ENCODE measurements at places on chromosomes 2 and 18.

DNA sequence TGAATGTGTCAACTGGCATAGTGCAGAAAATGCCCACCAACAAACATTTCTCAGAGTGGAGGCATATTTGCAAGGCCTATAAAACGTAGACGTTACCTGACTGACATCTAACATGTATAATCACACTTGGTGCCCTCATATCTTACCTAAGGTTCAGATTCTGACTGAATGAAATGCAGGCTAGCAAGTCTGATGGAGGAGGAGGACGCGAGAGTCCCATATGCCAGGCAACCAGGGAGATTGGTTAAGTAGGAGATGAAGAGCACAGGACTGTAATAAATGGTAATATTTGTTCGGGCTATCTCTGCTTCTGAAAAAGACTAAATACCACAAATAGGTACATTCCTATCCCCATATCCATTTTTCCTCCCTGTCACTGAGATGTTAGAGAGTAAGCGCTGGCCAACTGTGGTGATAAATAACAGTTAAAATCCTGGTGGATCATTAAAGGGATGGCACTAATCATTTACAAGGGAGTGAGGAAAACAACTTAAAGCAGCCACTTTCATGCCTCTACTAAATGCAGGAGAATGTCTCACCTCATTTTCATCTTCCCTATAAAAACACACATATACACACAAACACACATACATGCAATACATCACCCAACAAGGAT lies 217.2 kb downstream of the TMEM163 start:
- DNase-seq: no peak

GRCh38 chr2:26849056-26849999 lies 1.4 kb downstream of the DPYSL5 start:
- no peak for DNase-seq

DNA sequence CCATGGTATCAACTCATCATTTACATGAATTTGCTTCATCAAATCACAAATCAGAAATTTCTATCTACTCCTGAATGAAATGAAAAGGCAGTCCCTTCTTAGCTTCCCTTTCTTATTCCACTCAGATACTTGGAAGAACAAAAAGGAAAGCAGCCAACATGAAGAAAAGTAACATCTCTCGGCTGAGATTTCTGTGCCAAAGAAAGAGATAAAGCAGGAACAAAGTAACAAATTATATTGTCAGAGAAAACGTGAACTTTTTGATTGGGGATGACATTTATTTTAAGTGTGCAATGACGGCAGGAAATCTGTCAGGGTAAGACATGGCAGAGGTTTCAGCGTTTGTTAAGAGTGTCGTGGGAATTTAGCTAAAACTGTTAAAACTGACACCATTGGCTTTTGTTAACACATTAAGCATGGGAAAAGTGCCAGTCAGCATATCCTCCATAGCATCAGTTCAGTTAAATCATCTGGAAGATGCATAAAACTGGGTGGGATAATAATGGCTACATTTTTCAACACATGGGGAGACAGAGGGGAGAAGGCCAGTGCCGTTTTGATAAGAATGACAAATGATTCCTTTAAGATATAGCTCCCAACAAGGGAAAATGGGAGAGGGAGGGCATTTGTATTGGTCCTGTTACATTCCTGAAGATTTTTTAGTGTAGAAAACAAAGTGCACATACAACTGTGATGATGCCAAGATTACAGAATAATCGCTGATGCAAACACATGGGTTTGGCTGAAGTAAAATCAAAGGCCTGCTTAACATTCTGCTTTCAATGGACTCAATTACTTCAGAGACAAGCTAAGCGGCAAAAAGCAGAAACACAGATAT lies 211.6 kb downstream of the ZNF521 start:
- DNase-seq: no peak

DNA sequence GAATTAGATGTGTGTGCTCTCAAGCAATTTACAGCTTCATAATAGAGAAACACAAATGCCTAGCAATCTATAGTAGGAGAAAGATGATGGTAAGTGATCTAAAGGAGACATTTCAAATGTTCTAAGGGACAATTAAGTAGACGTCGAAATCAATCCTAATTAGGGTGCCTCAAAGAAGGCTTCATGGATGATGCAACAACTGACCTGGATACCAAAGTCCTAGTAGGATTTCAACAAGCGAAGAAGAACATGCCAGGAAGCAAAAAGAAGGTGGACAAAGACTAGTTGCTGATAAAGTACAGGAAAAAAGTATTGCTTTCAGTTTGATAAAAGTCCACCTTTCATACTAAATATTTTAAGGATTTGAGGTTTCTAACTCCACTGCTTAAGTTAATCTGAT lies 12.5 kb downstream of the FIGN start:
- DNase-seq: no peak

GRCh38 chr2:46096260-46096659 lies 200.9 kb upstream of the EPAS1 start:
- DNase-seq: no peak

GRCh38 chr18:48219810-48220499 lies 189.2 kb downstream of the ZBTB7C start:
- no peak for DNase-seq

DNA sequence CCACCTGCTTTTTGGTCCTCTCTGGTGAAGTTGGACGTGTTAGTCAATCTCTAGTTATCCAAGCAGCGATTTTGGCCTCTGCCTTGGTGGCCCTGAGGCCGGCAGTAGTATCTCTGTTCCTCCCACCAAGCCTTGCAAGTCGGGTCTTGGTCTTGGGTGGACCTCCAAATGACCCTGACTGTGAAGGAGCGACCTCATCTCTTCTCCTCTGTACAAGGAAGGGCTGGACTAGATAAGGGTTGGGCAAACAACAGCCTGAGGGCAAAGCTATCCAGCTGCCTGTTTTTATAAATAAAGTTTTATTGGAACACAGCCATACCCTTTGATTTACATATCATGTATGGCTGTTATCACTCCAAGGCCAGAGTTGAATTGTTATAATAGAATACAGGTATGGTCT lies 74.6 kb upstream of the FOSL2 start:
- no peak for DNase-seq

DNA sequence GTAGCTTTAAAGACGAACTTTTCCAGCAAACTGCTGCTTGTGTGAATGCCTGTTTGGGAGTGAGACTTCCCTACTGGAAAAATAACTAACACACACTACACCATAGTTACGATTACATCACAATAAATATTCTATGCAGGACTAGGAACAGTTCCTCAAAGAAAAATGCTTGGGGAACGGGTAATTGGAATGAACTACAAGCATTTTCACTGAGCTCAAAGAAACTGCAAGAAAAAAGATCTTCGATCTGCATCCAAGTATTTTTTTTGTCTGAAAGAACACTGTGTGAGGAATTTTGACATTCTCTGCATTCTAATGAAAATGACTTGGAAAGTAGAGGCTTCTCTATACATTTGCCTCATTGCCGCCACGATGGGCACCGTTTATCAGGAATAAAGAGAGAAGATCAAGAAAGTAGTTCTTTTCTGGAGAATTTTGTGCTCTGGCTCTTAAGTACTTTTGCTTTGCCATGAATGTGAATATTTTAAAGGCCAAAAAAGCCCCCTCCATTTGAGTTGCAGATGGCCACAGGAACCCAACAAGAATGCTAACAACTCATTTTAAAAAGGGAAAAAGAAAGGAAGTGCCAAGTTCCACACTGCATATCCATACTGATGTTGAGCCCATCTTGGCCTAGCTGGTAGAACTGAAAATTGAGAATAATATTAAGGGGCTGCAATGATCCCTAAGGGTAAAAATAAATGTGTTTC lies 13.6 kb downstream of the LYPD1 start:
- DNase-seq: no peak

DNA sequence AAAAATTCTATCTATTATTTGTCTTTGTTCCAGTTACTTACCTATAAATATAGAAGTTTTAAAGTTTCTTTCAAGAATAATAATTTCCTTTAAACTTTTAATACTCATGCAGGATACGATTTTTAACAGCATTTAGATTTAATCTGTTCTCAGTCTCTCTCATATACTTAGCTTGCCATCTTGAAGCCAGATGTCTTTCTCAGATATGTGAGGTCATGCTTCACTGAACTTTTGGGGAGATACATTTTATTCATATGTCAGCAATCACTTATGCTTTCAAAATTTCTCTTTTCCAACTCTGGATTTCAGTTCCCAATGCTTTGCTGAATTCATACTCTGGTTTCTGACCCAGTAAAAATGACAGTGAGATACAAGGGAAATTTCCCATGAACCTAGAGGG lies 66.5 kb upstream of the CCDC178 start:
- DNase-seq: no peak

DNA sequence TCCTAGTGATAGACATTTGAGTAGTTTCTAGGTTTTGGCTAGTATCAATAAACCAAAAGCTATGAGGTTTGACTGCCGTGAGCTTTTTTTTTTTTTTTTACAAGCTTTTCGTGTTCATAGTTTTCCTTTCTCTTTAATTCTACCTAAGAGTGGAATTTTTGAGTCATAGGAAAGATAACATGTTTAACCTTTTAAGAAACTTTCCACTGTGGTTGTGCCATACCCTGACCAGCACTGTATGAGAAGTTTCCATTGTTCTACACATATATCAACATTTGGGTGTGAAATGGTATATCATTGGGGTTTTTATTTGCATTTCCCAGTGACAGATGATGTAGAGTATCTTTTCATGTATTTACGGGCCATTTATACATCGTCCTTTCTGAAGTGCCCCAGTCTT lies 31.7 kb downstream of the UBE2F start:
- DNase-seq: no peak

- no peak for DNase-seq
These were observed 45.2 kb downstream of the TMEM131 start for GRCh38 chr2:97950329-97951154.

- DNase-seq: no peak
These were observed 489.7 kb downstream of the EIPR1 start for GRCh38 chr2:2887772-2888387.

DNA sequence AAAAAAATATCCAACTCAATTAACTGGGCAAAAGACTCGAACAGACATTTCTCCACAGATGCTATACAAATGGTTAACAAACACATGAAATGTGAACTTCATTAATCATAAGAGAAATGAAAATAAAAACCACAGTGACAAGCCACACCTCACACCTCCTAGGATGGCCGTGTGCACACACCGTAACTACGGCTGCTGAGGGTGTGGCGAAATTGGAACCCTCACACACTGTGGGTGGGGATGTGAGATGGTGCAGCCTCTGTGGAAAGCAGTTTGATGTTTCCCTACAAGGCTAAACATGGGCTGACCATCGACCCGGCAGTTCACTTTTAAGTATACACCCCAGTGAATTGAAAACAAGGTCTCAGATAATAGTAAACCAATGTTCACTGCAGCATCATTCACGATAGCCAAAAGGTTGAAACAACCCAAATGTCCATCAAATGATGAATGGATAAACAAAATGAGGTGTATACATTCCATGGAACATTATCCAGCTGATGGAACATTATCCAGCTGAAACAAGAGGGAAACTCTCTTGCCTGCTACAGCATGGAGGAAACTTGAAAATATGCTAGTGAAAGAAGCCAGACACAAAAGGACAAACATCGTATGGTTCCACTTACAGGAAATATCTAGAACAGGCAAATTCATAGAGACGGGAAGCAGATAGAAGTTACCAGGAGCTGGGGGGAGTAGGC lies 32.2 kb downstream of the ZAP70 start:
- no peak for DNase-seq

DNA sequence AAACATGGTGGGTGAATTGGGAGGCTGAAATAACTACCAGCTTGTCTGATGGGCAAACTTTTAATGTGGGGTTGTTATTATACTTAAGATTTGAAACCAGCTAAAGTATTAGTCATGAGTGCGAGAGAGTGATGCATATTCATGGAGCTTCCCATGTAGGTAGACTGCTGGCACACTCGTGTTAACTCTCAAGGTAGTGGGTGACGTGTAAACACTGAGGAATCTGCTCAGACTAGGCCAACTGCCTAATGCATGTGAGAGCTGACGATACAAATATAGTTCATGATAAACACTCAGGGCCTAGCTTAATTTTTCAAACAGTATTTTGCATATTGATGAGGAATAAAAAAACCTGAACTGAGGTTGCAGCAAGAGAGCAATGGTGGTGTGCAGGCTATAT lies 1165.7 kb upstream of the PIK3C3 start:
- DNase-seq: no peak

- DNase-seq: no peak
These were observed 99.6 kb downstream of the TPGS2 start for GRCh38 chr18:36729197-36729596.

GRCh38 chr2:168356477-168356835 lies 99.6 kb upstream of the CERS6 start:
- DNase-seq: no peak

GRCh38 chr2:228681979-228682378 lies 500.5 kb upstream of the SPHKAP start:
- no peak for DNase-seq

DNA sequence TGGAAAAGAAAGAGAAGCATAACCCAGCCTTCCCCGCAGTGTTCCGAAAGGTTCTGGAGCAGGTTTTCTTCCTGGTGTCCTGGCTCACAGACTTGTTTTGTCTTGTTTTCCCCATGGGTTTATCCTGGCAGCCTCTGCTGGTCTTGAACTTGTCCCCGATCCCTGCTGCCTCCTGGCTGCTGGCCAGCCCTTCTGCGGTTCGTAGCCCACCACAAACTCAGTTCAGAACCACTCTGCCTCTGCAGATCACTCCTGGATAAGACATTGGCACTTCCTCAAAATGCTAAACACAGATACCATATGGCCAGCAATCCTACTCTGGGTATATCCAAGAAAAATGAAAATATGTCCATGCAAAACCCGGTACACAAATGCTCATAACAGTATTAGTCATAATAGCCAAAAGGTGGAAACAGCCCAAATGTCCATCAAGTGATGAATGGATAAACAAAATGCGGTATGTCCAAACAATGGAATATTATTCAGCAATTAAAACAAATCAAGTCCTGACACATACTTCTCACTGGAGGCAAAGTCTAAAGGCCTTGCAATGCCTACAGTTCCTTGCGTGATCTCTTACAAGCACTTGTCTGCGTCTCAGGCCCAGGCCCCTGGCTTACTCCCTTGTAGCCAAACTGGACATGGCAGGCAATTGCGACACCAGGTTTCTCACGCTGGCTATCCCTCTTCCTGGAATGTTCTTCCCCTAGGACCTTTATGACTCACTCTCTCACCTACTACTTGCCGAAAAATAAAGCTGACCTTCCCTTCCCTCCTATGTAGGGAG lies 28.0 kb upstream of the ARHGEF4 start:
- DNase-seq: no peak

GRCh38 chr2:19218166-19218565 lies 140.3 kb downstream of the OSR1 start:
- no peak for DNase-seq

DNA sequence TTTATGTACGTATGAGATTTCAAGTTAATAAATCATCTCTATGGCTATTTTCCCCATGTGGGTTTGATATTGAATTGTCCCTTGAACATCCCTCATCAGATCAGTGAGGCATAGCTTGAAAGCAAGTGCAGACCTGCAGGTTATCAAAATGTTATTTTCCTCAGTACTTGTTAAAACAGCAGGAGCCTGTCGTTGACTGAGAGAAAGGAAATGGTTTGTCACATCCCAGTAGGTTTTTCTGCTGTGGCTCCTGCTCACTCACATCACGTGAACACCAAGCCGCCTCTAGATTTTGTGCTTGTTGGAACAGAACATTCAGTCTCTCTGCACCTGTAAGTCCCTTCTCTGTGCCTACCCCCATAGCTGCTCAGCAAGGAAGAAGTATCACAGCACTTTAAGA lies 340.3 kb downstream of the CELF4 start:
- DNase-seq: no peak

Data from mucosa of gallbladder (tissue), 1 donor.